ENCODE measurements at places on chromosomes 7 and 10. TPM values are rescaled to one million over a fixed set of nuclear protein-coding genes. Genes with fewer than 3 reads are reported as not detected.

The LIPM gene
- not detected for total RNA-seq

The AGR3 gene
- total RNA-seq: not detected

The PILRB gene
- 24.5 TPM for total RNA-seq

The CLDN4 gene
- 0.15 TPM for total RNA-seq

The ATG9B gene
- not detected for total RNA-seq

The SLC26A3 gene
- not detected for total RNA-seq

The GCK gene
- total RNA-seq: not detected

The CPN1 gene
- not detected for total RNA-seq

The SLC13A1 gene
- total RNA-seq: not detected

The LRRC18 gene
- not detected for total RNA-seq

DNA sequence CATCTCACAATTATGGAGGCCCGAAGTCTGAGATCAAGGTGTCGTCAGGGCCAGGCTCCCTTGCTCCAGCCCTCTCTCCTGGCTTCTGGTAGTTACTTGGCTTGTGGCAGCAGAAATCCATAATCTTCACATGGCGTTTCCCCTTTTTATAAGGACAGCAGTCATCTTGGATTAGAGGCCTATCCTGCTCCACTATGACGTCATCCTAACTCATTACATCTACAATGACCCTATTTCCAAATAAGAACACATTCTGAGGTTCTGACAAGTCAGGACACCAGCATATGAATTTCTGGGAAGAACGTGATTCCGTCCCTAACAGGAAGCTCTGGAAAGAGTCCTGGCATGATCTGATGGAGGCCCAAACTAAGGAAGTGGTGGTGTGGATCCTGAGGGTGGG, 35.8 kb downstream of the NEUROG3 start:
- no peak for DNase-seq

DNA sequence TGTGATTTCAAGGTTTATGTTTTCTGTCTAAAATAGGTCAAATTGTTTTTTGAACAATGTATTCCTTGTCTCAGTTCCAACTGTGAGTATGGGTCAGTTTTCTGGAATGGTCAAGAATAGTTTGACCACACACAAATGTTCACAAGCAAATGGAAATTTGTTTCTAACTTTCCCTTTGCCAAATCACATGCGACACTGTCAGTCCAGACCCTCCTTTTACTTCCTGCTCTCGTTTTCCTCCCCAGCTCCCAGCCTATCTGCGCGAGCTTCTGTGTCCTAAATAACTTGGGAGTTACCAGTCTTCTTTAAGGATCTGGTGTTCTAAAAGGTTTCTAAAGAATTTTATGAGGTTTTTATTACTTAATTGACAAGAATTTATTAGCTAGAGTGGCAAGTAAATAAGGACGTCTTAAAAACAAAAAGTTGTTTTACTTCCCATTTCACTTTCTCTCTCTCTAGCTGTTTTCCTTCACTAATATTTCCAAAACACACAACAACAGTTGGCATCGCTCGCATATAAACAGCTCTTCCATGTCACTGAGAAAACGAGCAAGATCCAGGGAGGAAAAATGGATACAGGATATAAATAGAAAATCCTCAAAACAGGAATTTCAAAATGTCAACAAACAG, 266.1 kb upstream of the KLF6 start:
- DNase-seq: no peak

DNA sequence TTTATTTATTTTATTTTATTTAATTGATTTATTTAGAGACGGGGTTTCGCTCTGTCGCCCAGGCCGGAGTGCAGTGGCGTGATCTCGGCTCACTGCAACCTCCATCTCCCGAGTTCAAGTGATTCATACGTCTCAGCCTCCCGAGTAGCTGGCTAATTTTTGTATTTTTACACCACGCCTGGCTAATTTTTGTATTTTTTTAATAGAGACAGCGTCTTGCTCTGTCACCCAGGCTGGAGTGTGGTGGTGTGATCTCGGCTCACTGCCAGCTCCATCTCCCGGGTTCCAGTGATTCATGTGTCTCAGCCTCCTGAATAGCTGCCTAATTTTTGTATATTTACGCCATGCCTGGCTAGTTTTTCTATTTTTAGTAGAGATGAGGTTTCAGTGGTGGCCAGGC, 34.2 kb downstream of the AP5Z1 start:
- DNase-seq: peak; percentile 51

- no peak for DNase-seq
Observed at GRCh38 chr7:30648744-30649540, 33.3 kb downstream of the CRHR2 start.

- DNase-seq: no peak
Observed at GRCh38 chr7:90409667-90410066, 6.4 kb downstream of the CLDN12 start.

DNA sequence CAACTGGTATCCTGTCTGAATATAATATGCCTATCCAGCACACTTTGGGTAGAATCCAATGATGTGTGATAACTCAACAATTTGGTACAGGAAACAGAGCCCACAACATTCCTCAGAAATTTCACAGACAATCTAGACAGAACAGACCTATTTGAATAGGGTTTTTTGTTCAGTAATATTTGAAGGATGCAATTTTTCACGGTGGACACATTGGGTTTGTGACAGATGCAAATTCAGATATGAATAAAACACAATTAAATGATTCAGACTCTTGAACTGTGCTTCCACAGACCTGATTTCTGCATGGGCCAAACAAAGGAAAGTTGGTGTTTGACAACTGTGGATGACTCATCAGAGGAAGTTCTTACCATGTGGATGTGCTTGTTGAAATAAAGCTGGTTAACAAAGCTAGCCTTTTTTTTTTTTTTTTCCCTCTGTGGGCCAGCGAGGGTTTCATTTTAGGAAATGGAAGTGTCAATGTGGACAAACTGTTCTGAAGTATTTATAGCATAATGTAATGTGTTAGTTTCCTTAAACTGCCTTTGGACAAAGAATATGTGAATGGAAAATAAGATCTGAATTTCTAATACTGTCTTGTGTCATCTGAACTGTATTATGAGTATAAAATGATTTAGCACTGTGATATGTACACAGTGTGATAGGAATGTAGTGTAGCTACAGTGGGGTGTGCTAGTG, 43.2 kb upstream of the FAM133B start:
- DNase-seq: peak; percentile 91

GRCh38 chr10:133353988-133354605, 3.7 kb downstream of the FUOM start:
- DNase-seq: no peak

DNA sequence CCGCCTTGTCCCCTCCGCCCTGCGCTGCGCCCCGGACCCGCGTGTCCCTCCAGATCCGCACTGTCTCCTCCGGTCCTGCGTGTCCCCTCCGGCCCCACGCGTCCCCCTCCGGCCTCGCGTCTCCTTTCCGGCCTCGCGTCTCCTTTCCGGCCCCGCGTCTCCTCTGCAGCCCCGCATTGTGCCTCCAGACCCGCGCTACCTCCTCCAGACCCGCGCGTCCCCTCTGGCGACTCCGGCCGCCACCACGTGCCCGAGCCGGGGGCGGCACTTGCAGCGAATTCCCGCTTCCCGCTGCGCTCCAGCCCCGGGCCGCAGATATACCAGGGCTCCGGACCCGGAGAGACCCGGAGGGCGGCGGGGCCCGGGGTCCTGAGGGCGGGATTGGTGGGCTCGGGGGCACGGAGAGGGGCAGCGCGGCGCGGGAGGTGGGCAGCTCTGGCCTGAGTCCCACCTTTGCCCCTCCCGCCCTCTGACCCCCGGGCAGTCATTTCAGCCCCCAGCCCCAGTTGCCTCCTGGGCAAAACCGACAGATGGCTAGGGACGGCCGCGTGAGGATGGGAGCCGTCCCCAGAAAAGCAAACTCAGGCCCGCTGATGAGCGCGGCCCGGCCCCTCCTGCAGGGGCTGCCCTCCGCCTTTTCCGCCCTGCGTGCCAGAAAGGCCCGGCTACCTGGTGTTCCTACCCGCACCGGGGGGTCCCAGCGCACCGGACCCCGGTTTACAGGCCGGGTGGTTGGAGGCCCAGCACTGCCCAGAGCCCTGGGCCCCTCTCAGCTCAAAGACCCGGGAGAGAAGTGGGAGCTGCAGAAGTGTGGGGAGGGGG, 56.5 kb downstream of the RBM17 start:
- no peak for DNase-seq

- no peak for DNase-seq
Observed at GRCh38 chr10:95539560-95540284, 21.4 kb downstream of the SORBS1 start.

DNA sequence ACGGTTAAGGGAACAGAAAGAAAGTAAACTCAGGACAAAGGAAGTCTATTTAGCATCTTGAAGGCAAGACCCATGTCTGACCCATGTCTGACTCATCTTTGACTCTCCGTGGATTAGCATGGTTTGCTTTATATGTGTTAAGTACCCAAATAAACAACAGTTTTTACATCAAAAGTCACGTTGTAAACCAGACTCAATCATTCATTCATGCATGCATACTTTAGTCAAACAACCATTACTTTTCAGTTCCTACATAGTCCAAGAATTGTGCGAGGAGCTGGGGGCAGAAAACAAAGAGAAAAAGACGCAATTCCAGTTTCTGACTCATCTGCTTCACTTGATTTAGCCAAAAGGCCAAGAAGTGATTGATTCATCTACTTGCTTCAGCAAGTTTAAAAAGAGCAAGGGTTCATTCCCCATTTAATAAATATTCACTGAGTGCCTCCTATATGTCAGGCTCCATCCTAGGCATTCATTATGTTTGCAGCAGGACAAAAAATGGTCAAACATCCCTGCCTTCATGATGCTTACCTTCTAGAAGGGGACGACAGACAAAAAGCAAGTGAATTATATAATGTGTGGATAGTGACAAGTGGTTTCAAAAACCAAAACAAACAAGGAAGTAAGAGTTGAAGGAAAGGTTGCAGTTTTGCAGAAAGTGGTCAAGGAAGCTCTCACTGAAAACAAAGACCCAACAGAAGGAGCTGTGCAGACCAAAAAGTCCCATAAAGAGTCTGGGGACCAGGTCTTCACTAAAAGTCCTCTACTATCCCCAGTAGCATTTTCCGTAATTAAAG, 116.2 kb downstream of the FAM107B start:
- peak; percentile 44 for DNase-seq

- DNase-seq: no peak
Observed at GRCh38 chr10:98400482-98400881, 14.5 kb downstream of the PYROXD2 start.

DNA sequence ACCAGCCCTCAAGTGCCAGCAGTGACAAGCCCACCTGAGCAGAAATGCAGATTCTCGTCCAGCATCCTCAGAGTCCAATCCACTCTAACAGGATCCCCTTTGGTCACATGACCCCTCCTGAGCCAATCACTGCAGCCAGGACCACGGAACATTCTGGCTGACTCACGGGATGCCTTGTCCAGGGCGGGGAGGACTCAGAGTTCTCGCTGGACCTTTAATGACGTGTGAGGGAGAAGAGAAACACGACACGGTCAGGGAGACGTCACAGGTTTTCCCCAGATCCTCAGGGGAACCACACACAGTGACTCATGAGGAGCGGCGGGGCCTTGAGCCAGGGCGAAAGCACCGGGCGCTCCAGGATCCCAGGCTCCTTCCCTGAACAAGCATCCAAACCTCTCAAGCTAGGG, 155.7 kb downstream of the PTPRN2 start:
- peak; percentile 98 for DNase-seq

GRCh38 chr7:46123756-46124343, 202.8 kb upstream of the IGFBP3 start:
- DNase-seq: no peak

- peak; percentile 75 for DNase-seq
Observed at GRCh38 chr7:158649279-158649678, 55.3 kb downstream of the NCAPG2 start.

GRCh38 chr7:151572136-151572535, 52.4 kb upstream of the RHEB start:
- no peak for DNase-seq

GRCh38 chr7:129277629-129278028, 52.8 kb downstream of the AHCYL2 start:
- no peak for DNase-seq

GRCh38 chr7:124074007-124074406, 41.1 kb upstream of the TMEM229A start:
- DNase-seq: no peak

GRCh38 chr10:92490387-92490786, 83.5 kb downstream of the IDE start:
- no peak for DNase-seq

DNA sequence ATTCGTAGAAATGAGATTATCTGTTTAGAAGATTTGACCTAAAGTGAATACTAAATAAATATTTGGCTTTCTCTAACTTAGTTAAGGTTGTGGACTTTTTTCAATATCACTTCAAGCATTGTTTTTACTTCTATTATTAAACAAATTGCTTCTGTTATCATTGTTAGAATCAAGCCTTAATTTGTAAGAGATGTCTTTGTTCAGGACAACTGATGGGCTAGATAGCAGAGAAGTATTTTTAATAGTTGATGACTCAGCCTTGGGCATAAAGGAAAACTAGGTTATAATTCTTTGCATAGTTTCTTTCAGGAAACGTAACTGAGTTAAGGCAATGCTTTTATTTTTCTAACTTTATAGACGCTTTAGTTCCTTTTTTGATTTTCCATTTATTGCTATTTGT, 128.8 kb upstream of the SMIM30 start:
- no peak for DNase-seq

DNA sequence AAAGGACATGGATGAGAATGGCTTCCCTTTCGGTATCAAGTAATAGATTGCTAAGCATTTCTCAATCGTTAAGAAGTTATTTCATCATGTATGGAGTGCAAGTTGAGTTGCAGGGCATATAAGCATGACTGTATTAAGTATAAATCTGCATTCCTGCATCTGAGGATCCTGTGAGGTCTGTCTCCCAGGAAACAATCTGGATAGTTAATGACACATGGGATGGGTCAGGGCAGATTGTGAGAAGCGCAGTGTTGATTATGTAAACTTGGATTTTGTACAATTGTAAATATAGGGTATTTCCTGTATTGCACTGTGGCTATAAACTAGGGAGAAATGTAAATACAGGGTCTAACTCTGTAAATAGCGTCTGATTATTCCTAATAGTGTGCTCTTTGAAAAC, 102.6 kb downstream of the PLXDC2 start:
- DNase-seq: no peak

GRCh38 chr10:5349362-5349761, 15.4 kb upstream of the UCN3 start:
- DNase-seq: no peak

GRCh38 chr7:100515072-100515532, 23.9 kb upstream of the AGFG2 start:
- DNase-seq: peak; percentile 75

- no peak for DNase-seq
Observed at GRCh38 chr7:117764031-117764430, 109.2 kb downstream of the CTTNBP2 start.

DNA sequence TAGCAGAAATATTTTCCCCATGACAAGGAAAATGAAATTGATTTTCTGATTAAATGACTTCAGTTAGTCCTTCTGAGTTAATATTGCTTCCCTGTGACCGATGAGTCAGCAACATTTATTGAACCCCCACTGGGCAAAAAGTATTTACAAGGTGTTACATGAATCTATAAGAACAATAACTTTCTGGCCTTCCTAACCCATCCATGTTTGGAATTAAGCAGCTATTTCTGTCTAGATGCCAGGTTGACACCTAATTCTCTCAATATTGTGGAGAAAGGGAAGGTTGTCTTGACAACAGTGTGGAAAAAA, 112.9 kb upstream of the JAZF1 start:
- peak; percentile 61 for DNase-seq

- DNase-seq: no peak
Observed at GRCh38 chr10:118701529-118702323, 53.0 kb downstream of the CACUL1 start.
